GM03348 (cell line): ENCODE measurements at places on chromosomes 6 and 20.

GRCh38 chr20:39873286-39873685, 815.8 kb downstream of the MAFB start:
- no peak for DNase-seq

GRCh38 chr6:79554305-79554704, 17.1 kb upstream of the LCA5 start:
- DNase-seq, result no peak

GRCh38 chr6:34771727-34772126, 14.4 kb downstream of the SNRPC start:
- DNase-seq, result peak; percentile 72

- no peak for DNase-seq
Measured at GRCh38 chr6:15769511-15770018, 106.7 kb upstream of the DTNBP1 start.

DNA sequence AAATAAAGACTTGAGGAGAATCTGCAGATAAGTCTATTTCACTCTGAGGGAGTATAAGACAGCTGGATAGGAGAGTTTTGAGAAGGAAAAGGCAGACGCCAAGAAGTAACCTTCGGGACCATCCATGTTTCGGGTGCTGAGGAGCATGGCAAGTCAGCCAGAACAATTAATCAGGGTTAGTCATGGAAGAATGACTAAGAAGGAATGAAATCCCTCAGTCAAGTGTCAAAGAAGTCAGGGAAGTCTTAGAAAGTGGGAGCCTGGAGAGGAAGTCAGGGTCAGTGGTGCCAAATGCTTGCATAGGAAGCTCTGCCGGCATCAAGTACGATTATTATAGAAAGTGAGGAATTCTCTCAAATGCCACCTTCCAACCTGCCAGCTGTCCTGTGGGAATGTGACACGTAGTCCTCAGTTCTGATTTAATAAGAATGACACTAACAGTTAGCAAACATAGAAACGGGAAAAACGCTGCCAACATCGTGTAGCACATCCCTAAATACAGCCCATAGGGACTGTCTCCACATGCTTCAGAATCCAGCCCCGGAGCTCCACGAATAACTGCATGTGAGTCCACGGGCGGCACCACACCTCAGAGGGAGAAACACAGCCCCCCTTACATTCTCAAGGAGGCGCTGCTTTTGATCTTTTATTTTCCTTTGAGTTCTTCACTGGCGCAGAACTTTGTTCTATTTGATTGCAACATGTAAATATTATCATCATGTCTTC, 602.7 kb downstream of the PRKN start:
- DNase-seq, result no peak

DNA sequence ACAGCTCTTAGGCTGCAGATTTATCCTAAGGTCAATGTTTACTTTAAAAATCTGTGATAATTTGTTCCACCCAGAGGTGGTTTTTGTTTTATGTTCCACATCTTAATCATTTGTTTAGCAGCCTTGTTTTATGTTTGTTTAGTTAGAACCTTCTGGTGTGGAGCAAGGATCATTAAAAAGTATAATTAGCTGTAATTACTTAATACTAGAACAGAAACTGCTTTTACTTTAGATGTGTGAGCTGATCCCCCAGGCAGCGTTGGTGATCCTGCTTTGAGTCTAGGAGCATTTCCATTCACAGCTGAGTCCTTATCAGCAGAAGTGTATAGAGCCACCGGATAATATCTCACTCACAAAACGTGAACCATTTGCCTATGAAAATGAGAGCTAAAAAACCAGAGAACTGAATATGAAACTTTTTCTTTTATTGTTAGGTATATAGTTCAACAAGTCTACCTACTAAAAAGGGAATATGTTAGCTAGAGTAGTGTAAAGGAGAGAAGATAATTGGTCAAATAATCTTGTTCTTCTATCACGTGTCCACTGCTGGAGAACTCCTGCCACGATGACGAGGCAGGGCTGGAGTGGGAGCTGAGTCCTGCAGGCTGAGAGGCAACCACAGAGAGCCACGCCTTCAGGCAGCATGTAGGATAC, 78.5 kb downstream of the TRMT11 start:
- DNase-seq, result no peak

GRCh38 chr6:108591040-108591816, 30.5 kb downstream of the FOXO3 start:
- DNase-seq, result no peak

DNA sequence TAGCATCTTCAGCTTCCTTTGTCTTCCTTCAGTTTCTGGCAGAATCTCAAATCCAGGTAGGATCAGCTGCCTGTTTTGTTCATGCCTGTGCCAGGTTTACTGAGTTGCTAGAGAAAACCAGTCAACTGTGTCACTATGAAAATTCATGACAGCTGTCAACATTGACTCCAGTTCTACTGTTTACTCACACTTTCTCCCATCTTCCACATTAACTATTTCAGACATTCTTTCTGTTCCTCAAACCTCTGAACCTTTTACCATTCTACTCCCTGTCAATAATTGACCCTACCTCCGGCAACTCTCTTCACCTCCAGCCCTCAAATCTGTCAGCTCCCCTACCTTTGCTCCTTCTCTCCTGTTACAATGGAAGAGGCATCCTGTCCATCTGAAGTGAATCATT, 8.5 kb downstream of the ENPP4 start:
- DNase-seq, result no peak

GRCh38 chr20:2045101-2045500, 51.2 kb upstream of the PDYN start:
- DNase-seq, result no peak

DNA sequence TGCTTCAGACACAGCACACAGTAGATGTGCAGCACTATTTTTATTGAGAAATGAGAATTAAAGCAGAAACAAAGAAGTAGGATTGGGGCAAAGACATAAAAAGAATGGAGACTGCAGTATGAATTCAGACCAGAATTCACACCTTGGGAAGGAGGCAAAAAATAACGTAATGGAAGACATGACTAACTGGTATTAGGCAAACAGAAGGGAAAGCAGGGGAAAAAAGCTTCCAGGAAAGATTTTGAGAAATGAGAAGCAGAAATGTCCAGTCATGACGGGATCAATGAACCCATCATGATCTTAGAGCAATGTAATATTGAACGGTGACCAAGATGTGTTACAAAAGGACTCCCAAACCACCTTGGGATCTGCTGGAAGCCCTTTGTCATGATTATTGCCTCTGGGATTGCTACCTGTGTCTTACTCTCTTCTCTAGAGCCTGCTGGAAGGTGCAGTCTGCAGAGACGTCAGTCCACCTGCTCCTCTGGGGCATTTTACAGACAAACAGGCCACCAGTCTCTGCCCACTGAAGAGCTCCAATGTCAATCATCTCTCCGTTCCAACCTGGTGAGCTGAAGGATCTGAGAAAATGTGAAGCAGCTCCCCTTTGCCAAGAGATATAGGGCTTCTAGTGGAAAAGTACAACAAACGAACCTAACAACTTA, 8.7 kb downstream of the NUDT3 start:
- DNase-seq, result no peak

DNA sequence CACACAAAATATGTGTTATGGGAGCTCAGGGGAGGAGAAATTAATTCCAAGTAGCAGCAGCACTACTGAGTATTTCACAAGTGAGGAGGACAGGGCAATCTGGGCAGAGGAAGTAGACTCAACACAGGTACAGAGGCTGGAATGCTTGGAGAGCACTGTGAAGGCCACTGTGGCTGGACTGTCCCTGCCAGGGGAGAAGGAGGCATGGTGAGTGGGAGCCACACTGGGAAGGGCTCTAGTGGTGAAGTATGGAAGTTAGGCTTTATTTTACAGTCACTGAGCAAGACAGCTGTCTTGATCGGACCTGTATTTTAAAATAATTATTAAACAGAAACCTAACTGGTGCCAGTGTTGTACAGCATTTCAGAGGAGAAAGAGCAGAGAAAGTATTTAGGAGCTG, 28.8 kb downstream of the FAM229B start:
- DNase-seq, result no peak

GRCh38 chr6:143549949-143550268, 38.4 kb upstream of the FUCA2 start:
- DNase-seq, result no peak

GRCh38 chr6:5968817-5969734, 37.6 kb downstream of the NRN1 start:
- DNase-seq, result peak; percentile 72

- DNase-seq, result no peak
Measured at GRCh38 chr6:15410752-15411151, 164.9 kb downstream of the JARID2 start.
